T-helper 2 cell (primary cell): ENCODE measurements at places on chromosomes 11 and 22.

- DNase-seq, result no peak
Observed at GRCh38 chr11:12051287-12051662, 42.8 kb upstream of the DKK3 start.

- DNase-seq, result peak; percentile 9
Observed at GRCh38 chr22:48045369-48045768, 1282.9 kb downstream of the TBC1D22A start.

DNA sequence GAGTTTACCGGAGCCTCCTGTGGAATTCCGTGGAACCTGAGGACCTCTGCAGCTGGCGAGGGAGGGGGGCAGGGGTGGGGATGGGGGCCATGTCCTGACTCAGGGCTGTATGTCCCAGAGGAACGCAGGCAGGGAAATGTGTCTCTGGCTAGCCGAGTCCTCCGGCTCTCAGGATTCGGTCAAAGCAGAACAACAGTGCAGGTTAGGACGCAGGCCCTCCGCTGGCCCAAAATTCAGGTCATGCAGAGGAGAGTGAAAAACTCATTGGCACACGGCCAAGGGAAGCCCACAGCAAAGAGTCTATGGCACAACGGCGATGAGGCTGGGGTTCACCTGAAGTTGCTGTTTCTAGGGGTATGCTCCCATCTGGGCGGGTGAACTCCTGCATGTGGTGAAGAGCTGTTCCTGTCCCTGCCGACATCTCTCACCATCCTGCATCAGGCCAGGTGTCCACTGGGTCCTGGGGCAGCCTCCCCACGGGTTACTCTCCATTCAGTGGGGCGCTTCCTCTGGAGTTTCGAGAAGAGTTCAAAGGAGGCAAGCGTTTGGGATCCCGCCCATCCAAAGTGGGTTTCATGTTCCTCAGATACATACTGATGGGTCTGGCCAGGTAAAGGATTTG lies 1055.3 kb downstream of the BRD1 start:
- no peak for DNase-seq

DNA sequence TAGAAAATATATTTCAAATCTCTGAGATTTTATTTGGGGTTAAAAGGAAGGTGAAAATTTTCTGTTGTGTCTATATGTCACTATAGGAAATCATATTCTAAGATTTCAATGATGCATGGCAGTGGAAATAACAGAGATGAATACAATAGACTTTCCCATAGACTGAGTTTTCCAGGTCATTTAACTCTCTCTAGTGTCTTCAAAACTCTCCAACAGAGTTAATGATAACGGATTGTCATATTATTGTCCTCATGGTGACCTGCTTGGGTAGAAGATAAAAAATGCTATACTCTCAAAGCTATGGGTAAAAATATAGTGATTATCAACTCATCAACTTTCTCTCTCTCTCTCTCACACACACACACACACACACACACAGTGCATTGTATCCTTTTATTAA lies 312.9 kb downstream of the CNTN5 start:
- no peak for DNase-seq

GRCh38 chr11:114438303-114438702 lies 964 bp upstream of the REXO2 start:
- DNase-seq, result no peak
